ENCODE measurements at places on chromosomes 5 and 9. TPM values are rescaled to one million over a fixed set of nuclear protein-coding genes. Genes with fewer than 3 reads are reported as not detected.

DNA sequence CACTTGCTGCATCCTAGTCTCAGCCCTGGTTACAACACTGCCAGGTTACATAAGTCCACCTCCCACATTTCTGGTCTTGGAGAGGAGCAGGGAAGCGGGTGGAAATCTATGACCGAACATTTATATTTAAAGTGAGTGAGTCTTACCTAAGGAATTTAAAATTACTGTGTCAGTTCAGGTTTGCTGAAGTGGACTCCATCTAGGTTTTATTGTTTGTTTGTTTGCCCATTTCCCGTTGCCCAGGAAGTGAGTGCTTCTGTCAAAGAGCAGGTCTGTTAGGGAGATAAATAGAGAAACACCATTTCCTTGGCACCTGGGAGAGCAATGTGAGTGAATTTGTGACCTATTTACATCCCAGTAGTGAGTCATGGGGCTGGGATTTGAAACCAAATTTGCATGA lies 179.5 kb downstream of the KIF4B start:
- DNase-seq = no peak

GRCh38 chr5:32147236-32147635 lies 26.9 kb downstream of the GOLPH3 start:
- DNase-seq = no peak

- no peak for DNase-seq
Measured at GRCh38 chr5:171528865-171529614, 109.6 kb downstream of the FGF18 start.

GRCh38 chr5:55597014-55597981 lies 62.5 kb upstream of the PLPP1 start:
- no peak for DNase-seq

DNA sequence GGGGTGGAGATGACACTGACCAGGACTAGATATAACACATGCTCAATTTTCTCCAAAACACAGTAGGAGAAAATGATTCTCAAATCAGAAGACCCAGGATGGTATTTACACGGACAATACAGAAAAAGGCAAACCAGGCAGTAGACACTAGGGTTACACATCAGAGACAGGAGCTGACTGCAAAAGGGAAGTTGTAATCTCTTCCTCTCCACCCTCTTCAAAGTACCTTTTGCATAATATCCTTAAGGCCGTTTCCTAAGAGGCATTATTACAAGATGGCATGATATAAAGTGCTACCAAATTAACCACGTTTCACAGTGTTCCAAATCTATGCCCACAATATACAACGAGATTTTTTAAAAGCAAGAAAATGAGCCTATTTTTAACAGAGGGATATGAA lies 39.2 kb downstream of the YIPF5 start:
- no peak for DNase-seq

DNA sequence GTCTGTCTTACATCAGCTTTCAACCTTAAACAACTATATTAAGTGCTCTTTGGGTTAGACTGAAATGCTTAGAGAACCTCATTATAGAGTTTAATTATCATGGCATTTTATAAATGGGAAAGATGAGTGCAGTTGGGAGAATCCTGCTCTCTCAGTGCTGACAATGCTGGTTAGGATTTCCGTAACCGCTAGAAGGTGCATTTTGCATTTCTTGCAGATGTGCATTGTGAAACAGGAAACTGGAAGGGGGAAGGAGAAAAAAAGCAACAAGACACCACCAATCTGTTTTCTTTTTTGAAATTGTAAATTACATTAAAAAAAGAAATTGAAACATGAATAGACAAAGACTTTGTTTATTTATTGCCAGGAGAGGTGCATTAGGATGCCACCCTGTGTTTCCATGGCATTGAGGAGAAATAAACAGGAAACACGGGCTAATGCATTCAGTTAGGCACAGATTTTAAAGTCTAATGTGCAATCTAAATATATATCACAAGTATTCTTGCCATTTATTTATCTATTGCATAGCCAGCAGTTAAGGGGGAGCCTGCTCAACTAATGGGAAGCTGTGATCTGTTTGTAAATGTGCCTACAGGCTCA lies 478.9 kb downstream of the PSAT1 start:
- DNase-seq = no peak

DNA sequence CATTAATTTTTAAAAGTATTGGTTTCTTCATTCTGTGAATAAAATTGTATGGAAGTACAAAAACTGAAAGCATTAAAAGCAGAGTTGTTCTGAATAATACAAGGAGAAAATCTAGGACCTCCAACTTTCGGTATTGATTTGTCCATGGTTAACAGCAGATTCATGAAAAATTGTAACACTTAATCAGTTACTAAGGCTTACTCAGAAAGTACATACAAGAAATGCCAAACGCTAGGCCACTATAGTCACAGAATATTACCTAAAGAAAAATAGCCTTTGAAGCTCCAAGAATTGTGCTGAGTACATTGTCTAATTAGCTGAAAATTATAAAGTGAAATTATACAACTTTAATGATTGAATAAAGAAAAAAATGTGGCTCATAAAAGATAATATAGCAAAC lies 271.7 kb downstream of the PTPRD start:
- no peak for DNase-seq

- no peak for DNase-seq
Measured at GRCh38 chr5:174609116-174609515, 115.3 kb upstream of the MSX2 start.

DNA sequence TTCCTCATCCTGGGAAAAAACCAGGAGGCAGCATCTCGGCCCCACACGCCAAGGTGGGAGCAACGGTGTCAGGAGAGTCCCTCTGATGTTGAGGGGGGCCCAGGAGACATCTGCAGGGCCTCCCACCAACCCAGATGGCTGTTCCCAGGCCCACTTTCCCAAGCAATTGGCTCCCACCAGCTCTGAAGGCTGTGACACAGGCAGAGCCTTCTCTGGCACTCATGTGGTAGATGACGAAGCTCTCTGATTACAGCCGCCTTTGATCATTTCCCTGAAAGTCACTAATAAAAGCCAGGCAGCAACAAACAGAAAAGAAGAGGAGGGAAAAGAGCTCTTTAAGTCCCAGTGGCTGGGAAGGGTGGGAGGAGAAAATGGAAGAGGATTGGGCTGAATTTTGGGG lies 226.5 kb downstream of the CDK5RAP2 start:
- no peak for DNase-seq

GRCh38 chr9:91898451-91899218 lies 51.4 kb downstream of the ROR2 start:
- peak; percentile 79 for DNase-seq

GRCh38 chr5:95620870-95621838 lies 1.3 kb downstream of the GPR150 start:
- DNase-seq = no peak

DNA sequence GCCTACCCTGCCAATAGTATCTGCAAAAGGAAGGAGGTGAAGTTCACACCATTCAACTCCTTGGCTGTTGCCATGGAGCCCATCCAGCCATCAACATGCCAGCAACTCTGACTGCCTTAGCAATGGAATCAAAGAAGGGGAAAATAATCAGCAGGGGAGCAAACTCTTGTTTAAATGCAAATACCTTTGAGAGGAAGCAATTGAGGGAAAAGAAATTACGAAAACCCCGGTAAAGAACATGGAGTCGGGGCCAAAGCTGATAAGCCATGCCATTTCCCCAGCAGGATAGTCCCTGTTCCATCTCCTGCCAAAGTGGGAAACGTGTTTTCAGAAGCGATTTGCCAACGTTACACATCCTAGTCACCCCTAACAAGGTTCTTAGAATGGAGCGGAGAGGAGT lies 69.0 kb downstream of the MFAP3 start:
- DNase-seq = no peak

- DNase-seq = no peak
Measured at GRCh38 chr9:88399966-88400365, 11.7 kb downstream of the SPIN1 start.

DNA sequence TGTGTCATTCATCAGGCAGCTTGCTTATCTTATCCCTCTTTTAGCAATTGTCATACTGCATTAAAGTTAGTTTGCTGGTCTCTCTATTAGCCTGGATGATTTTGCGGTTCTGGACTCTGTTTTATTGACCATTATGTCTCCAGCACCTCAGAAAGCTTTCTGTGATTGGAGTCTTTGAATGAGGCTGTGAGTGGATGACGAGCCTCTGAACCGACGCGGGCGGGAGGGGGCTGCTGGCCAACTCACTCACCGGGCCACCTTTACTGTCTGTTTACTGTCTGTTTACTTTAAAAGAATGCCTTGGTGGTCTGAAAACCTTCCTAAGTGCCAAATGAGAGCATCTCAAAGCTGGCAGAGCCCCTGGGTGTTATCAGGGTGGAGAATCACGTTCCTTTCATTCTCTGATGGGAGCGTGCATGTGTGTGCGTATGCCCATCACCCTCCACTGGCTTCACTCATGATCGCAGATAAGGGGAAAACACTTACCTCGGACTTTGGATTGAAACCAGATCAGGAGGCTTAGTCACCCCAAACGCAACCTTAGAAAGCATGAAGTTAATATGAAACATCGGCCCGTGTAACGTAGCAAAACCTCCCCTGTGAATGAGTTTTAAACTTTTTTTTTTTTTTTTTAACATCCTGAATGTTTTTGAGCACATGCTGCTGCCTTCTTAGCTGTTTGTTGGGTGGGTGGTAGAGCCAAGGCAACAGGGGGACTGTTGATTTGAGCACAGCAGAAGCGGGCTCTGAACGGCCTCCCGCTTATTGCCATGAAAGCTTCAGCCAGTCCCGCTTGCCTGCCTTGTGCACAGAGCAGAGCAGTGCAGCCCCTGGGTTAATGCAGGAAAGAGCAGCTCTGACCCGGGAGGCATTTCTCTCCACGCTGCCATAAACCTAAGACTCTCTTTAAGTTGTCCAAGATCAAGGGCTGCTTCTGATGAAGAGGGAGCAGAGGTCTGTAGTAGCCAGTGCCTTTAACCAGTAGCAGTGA lies 173.6 kb downstream of the GADD45G start:
- DNase-seq = no peak

DNA sequence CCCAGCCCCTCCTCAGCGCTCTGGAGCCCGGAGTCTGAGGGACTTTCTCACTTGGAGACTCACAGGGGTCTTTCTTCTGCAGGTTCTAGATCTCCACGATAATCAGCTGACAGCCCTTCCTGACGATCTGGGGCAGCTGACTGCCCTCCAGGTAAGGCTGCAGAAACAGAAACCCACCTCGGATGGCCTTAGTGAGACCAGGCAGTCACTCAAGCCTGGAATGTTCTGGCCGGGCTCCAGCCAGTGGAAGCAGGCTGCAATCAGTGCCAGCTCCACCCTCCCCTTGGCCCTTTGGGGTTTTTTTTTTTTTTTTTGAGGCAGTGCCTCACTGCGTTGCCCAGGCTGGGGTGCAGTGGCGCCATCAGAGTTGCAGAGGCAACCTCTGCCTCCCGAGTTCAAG lies 7.6 kb downstream of the LRSAM1 start:
- DNase-seq = no peak

DNA sequence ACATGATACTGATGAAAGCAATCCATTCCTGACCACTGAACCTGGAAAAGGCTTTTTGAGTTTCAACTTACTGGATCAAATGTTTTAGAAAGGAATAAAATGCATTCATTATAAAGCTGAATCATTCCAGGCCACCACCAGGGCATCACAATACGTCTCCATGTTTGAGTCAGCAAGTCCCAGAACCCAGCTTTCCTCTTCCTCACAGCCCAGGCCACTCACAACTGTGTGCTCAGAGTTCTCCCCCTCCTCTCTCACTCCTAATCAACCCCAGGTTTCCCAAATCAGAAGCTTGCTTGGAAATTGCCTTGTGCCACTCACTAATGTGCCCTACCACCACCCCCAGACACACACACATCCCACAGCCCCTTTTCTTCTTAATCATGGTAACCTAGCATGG lies 91.7 kb downstream of the GNA14 start:
- no peak for DNase-seq

DNA sequence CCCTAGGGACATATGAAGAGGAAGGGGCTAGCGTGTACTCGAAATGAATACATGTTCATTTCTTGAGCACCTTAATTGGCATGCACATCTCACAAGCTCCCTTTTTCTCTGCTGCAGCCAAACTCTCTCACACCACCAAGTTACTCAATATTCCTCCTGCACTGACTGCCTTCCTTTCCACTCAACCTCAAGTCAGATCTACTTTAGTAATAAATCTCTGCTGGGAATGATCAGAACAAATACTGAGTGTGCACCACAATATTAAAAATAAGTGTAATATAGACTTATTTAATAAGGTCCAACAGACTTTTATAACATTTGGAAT lies 995.8 kb upstream of the WWC1 start:
- DNase-seq = no peak

DNA sequence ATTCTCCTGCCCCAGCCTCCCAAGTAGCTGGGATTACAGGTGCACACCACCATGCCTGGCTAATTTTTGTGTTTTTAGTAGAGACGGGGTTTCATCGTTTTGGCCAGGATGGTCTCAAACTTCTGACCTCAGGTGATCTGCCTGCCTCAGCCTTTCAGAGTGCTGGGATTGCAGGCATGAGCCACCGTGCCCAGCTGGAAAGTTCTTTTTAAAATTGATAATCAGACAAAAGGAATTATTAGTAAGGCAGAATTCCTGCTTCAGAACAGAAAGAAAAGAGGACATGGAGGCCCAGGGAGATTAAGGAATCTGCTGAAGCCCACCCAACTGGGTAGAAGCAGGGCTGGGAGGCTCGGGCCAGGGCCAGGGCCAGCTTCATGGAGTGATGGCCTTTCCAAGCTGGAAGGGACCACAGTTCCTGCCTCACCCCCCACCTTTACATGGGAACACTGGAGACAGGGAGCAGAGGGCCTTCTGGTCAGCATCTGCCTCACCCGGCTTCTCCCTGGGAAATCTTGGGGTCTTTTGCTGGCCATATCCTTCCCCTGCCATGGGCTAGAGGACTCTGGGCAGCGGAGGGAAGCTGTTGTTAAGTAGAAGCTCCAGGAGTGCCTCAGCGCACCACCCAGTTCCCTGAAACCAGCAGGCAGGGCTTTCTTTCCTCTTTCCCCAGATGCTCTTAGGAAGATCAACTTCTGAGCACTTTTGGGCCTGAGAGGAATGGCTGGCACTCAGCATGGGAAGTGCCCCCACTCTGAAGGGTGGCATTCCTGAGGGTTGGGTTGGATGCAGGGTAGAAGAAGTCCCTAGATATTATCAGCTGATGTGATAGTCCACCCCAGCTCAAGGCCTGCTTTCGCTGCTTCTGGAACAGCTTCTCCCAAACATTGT lies 70.1 kb downstream of the RGS3 start:
- DNase-seq = no peak

GRCh38 chr9:128243215-128244018 lies 32.4 kb downstream of the GOLGA2 start:
- peak; percentile 48 for DNase-seq

DNA sequence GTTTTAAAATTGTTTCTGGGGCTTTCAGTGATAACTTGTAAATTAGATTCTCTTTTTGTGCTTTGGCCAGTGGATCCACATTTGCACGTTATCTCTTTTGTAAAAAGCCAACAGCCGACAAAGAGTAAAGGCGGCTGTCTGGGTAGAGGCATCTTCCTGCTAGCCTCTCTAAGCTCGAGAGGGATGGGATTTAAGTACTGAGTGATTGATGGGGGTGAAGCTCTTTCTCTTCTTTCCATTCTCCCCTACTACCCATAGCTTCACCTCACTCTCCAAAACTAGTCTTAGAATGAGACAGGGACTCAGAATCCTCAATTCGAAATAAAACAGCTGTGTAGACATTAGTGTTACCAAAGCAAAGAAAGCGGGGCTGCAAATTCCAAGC lies 3.4 kb downstream of the PBX3 start:
- DNase-seq = no peak

The MAN1B1 gene
- total RNA-seq = 33.9 TPM

The SH3RF2 gene
- total RNA-seq = not detected

The SPINK13 gene
- not detected for total RNA-seq

The SPATA31E1 gene
- not detected for total RNA-seq

The PCDHGB5 gene
- total RNA-seq = 0.29 TPM

The DMRTA1 gene
- total RNA-seq = not detected

Data from K562 (cell line).